Posterior cingulate gyrus (tissue), 11 donors: ENCODE measurements at places on chromosomes 7 and 10.

DNA sequence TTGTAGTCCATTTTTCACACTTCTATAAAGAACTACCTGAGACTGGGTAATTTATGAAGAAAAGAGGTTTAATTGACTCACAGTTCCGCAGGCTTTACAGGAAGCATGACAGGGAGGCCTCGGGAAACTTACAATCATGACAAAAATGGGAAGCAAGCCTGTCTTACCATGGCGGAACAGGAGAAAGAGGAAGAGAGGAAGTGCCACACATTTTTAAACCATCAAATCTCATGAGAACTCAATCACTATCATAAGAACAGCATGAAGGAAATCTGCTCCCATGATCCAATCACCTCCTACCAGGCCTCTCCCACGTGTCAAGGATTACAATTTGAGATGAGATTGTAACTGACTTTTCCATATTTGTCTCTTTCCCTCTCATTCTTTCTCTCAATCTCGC, 9.3 kb upstream of the PNPLA8 start:
- no peak for DNase-seq

GRCh38 chr7:73521636-73522104, 423 bp downstream of the BAZ1B start:
- DNase-seq: peak; percentile 50

GRCh38 chr7:134351424-134351823, 34.7 kb upstream of the SLC35B4 start:
- peak; percentile 61 for DNase-seq

GRCh38 chr10:109929501-109930219, 6.3 kb upstream of the XPNPEP1 start:
- DNase-seq: no peak

DNA sequence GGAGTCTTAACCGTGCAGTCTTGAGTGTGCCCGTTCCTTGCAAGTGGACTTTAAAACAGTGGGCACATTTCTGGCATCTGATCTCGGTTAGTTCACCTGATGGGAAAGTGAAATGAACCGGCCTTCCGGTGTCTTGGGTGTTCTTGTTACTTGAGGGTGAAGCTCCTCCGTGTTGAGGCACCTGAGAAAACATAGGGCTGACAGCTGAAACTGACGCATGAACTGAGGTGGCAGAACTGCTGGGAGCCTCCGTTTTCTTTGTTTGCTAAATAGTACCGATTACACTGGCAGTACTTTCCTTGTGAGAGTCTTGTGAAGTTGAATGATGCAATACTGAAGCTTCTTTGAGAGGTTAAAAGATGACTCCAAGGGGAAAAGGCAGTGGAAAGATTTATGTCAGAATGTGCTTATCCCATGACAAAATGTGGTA, 62.8 kb upstream of the SAMD8 start:
- DNase-seq: no peak

DNA sequence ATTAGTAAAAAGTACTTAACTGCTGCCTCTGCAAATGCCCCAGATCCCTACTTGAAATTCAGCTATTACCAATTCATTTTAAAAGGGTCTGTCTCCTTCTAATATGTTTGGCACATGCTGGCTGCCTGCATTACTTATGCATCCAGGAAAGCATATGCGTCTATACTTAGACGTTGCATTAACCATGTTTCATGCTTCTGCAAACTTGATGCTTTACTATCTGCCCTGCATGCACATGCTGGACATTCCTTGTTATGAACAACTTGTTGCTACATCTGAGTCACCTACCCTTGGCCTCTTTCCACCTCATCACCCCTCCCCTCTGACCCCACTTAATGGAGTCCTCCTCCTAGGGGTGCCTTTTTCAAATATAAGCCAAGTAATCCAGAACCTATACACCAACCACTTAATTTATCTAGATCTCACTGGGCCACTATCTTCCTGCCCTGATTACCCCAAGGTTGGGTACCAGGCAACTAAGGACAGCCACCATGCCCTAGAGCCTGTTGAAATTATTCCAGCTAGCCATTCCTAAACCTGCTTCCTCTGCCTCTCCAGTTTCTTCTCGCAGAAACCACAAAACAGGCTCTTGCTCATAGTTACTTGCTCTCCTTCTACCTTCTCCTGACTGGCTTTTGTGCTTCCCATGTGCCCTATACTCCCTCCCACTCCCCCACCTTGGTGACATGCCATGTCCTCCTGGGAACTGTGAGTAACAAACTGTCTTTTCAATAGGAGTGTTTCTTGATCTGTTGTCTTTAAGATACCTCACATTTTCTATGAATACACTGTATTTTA, 1187.9 kb downstream of the REEP3 start:
- no peak for DNase-seq

DNA sequence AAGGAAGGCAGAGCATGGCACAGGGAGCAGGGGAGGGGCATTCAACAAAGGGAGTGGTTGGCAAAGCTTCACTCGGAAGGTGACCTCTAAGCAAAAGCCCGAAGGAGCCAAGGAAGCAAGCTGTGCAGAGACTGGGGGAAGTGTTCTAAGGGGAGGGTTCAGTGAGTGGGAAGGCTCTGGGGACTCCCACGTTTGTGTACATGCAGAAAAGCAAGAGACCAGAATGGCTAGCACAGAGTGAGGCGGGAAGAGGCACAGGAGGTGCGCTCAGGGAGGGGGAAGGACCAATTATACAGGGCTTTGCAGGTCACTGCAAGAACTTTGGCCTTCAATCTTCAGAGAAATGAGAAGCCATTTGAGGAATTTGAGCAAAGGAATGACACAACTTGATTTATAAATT, 7.4 kb downstream of the ARHGAP21 start:
- peak; percentile 73 for DNase-seq

GRCh38 chr10:8058274-8059111, 4.0 kb downstream of the GATA3 start:
- DNase-seq: no peak

GRCh38 chr10:54262726-54263125, 538.3 kb downstream of the PCDH15 start:
- DNase-seq: no peak

GRCh38 chr10:19983880-19984565, 167.8 kb downstream of the PLXDC2 start:
- DNase-seq: no peak

DNA sequence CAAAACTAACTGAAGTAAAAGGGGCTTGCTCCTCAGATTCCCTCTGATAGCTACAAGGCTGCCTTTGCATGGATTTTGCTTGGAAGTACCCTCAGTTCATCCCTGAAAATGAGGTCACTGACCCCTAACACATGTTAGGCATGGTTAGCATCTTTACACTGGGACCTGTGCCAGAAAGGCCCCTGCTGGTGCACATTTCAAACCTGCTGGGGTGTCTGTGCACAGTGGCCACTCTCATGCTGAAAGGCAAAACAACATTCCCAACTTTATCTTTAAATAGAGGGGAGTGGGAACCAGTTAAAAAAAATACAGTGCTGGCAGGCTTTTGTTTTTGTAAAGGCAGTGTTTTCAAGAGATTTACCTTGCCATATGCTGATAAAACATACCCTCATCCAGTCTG, 99.1 kb downstream of the ANK3 start:
- no peak for DNase-seq

- DNase-seq: no peak
These were observed 2.3 kb downstream of the DDIT4 start for GRCh38 chr10:72276013-72276387.

DNA sequence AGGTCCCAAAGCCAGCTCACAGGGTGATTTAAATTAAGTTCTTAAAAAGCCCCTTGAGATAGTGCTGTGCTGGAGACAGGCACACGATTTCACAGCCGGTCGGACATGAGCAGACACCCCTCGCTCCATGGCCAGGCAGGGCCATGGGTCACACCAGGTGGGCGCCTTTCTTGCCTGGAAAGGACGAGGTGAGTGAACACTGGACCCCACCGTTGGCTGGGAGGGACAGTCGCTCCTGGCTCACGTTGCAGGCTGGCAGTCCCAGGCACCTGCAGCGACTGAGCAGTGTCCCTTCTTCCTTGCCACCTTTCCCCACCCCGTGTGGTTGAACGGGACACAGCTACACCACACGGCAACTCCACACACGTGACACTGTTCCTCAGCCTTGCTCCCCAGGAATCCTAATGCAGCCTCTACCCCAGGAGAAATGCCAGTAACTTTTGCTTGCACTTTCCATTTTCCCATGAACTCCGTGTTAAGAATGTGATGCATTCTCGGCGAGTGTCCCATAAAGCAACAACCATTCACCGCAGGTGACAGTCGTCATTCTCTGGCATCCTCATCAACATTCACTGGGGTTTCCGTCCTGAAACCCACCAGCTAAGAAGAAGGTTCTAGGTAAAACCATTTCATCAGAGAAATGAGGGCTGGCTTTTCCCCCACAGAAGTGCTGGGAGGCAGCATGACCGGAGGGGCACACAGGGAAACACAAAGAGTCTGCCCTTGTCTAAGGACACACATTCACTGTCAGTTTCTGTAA, 217.4 kb downstream of the ZMYND11 start:
- peak; percentile 69 for DNase-seq

- DNase-seq: no peak
These were observed 412.3 kb upstream of the FOXK1 start for GRCh38 chr7:4269746-4270145.

GRCh38 chr7:68038621-68039314, 1042.1 kb downstream of the TYW1 start:
- no peak for DNase-seq

DNA sequence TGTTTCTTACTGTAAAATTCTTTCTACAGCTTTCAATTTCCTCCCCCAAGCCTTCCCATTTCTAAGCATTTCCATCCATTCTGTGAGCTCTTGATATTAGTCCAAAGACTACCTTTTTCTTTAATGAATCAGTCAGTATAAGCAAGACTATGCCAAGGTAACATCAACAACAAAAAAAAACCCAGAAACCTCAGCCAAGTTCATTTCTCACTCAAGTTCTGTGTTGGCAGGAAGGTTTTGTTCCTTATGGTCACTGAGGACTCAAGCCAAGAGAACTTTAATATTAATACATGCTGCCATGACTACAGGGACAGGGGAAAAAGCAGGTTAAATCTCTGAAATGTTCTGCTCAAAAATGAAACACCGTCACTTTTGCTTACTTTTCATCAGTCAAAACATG, 621.2 kb upstream of the NRP1 start:
- DNase-seq: no peak

DNA sequence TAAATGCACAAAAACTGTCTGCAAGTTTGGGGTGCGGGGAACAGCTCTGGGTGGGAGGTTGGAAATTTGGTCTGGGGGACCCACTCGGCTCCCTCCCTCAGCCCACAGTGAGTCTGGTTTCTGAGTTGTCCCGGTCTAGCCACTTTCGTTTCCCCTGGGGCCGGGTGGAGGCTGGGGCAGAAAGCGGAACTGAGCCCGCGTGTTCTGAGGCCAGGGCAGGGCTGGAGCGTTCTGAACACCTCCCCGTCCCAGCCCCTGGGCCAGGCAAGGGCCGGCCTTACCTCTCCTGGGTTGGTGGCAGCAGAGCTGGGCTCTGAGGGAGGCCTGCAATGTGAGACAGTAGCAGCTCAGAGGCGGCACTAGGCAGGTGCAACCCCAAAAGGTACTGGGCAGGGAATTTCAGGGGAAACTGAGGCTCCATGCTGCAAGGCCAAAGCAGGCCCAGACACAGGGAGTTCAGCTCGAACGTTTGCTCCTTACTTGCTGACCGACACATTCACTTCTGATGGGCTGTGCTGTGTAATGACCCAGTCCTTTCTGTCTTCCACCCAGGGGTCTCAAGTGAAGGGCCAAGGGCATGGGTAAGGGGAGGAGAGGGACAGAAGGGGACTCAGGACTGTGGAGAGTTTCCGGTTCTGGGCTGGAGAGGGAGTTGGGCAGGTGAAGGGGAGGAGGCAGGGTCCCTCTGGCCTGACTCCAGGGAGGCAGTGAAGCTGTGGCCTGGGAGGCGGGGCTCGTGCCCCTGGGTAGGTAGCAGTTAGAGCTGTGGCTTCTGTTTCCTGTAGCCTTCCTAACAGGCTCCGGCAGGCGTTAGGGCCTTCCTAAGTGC, 3.0 kb downstream of the IRF5 start:
- DNase-seq: peak; percentile 78
